Hippocampal formation (tissue), 2 donors: ENCODE measurements at places on chromosomes 5 and 9.
A peak's percentile ranks its signal among the peaks of the same experiment; 100 is the strongest.

DNA sequence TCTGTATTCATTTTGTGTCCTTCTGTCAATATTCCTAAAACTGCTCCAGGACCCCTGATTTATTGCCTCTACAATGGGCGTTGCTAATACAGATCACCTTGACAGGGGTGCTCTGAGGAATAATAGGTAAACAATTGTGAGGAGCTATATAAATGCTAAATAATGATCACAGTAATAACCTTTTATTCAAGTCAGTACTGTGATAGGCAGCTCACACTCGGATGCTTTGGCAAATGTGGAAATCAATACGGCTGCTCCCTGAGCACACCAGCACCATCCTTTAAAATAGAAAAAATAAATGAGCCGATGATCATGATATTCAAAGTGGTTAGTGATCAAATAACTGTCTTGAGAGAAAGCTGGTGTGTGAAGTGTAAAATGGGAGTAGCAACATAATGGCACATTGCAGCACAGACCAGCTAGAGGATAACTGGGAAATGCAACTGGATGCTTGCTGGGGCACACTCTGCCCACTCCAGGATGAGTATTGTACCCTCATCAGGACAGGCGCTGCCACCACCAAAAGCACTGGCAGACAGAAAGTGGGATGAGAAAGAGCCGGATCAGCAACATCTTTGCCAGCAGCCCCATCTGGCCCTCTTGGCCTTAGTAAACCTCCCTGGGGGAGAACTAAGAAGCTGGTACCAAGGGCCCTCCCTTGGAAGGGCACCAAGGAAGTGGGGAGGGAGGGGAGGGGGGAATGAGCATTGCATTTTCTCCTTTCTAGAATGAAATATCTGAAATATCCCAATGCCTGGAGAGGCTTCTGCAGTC lies 69.4 kb upstream of the SPATA31D4 start:
- no peak for DNase-seq

DNA sequence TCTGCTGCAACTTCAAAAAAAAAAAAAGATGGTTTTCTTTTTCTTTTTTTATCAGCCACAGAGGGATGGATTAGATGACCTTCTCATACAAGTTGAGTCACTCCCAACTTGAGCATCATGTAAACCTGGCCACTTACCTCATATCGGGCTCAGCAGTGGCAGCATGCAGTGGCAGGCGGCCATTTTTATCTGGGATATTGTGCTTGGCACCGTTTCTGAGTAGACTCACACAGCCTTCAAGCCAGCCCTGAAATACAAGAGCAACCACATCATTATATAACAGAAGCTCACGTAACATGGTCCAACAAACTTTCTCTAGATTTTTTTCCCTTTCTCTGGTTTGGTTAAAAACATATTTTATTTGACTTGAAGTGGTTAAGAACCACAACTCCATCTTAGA lies 62.6 kb downstream of the ANKRD55 start:
- no peak for DNase-seq

DNA sequence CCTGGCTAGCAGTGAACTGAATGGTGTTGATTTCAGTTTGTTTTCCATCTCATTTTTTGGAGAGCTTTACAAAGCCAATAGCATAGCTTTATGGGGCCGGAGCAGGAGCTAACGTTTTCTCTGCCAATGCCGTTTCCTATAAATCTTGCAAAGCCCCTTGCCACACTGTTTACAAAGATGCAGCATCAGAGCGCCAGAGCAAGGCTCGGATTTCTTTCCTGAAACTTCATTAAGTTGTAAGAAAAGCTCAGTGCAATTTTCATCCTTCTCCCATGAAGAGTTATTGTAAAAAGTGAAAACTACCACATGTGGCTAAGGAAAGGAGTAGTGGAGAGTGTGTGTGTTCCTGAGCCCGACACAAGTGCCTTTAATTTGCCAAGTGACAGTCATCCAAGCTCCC lies 178.2 kb upstream of the GDNF start:
- no peak for DNase-seq

DNA sequence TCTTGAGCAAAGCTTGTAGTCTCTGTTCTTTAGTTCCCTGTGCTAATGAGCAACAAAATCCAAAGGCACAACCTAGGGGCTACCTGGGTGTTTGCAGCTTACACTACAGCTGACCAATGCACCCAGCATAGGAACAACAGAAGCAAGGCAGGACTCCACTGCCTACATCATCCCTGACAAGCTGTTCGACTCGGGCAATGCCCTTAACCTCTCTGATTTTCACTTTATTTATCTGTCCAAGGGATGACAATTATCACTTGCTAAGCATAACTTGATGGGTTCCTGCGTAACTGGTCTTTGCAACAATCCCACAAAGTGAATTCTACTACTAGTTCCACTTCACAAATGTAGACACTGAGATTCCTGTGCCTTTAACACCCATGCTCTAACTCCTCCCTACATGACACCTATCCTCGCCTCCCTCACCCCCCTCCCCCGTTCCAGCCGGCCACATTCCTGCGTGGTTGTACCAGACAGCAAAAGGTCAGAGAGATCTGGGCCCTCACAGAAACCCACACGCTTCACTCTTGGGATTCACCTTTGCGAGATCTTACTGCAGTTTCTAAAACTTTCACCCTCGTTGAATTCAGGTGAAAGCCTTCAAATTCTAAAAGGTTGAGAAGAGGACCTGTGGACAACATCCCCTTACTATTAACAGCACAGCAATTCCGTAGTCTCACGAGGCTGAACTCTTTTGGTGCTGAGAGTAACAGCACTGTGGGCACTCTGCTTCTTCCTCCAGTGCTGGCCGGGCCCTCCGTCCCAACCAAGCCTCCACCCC lies 995 bp downstream of the IPPK start:
- DNase-seq = no peak

DNA sequence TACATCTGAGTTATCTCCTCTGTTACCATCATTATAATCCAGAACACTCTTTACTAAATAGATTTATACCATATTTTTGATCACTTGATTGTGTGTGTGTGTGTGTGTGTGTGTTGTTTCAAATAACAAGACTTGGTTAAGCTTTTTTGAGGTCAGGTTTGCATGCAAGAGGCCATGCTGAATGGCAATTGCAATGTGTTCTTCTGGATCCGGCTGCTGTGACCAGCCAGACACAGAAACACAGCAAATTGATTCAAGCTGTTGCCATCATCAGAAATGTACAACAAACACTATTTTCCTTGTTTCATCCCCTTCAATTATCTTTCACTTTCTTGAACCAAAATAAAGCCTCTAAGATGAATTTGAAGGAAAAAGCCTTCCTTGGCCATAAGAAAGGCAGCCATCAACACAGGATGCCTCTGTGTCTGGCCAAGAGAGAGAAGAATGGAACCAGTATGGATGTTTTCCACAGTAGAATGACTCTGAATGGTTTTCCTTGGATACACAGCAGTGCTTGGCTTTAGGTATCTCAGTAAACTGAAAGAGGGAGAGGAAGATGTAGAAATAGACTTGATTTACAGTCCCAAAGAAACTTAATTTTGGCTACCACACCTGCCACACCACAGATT lies 53.9 kb downstream of the DPYSL3 start:
- DNase-seq = peak; percentile 65
